ENCODE measurements at places on chromosomes 16 and 17.

GRCh38 chr16:52591471-52591870 is 44.5 kb upstream of the TOX3 start:
- ATAC-seq: no peak
- H3K27me3 ChIP-seq: no peaks in the 10 kb centered on the region
- H3K36me3 ChIP-seq: no peaks in the 10 kb centered on the region

DNA sequence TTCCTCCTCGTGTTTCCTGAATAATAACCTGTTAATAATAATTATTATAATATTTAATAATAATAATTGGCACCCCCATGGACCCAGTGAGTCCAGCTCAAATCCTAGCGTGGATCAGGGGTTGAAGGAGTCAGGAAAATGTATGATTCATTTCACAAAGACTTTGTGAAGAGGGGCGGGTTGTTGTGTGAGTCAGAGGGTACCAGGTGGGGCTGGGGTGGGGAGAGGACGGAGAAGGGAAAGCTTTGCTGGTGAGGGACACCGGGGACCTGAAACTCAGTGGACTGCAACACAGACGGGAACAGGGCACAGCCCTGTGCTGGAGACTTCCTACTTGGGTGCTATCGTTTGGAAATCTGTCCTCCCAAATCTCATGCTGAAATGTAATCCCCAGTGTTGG is 3.1 kb upstream of the ADORA2B start:
- H3K36me3 ChIP-seq: no peaks in the 10 kb centered on the region
- peaks cover 34% of the 10 kb centered on the region for H3K27me3 ChIP-seq
- H3K4me1 ChIP-seq: peaks cover 17% of the 10 kb centered on the region
- no peak for ATAC-seq

GRCh38 chr16:77721752-77722308 is 484 bp upstream of the NUDT7 start:
- ATAC-seq: peak; percentile 43
- H3K27ac ChIP-seq: peak overlapping the region; percentile 83
- H3K36me3 ChIP-seq: peaks cover 6% of the 10 kb centered on the region
- H3K4me3 ChIP-seq: peak overlapping the region; percentile 93
- no peaks in the 10 kb centered on the region for H3K27me3 ChIP-seq
- H3K4me1 ChIP-seq: peaks cover 16% of the 10 kb centered on the region

- no peaks in the 10 kb centered on the region for H3K27me3 ChIP-seq
- ATAC-seq: no peak
- peaks cover 16% of the 10 kb centered on the region for H3K4me1 ChIP-seq
- peaks cover 55% of the 10 kb centered on the region for H3K36me3 ChIP-seq
- no peak overlapping the region for H3K4me3 ChIP-seq
These were observed 143.2 kb downstream of the PHKB start for GRCh38 chr16:47604306-47604705.

GRCh38 chr16:30534368-30535105 is at the start of gene ZNF747:
Gene ZNF747 (minus strand): TSS chr16:30534858. CDS start chr16:30534679, 179 bp downstream.
- H3K27me3 ChIP-seq: no peaks in the 10 kb centered on the region
- peaks cover 38% of the 10 kb centered on the region for H3K4me1 ChIP-seq
- peak within 1 kb of the TSS; percentile 95 for H3K27ac ChIP-seq
- peak; percentile 91 for ATAC-seq
- peaks cover 14% of the 10 kb centered on the region for H3K36me3 ChIP-seq

DNA sequence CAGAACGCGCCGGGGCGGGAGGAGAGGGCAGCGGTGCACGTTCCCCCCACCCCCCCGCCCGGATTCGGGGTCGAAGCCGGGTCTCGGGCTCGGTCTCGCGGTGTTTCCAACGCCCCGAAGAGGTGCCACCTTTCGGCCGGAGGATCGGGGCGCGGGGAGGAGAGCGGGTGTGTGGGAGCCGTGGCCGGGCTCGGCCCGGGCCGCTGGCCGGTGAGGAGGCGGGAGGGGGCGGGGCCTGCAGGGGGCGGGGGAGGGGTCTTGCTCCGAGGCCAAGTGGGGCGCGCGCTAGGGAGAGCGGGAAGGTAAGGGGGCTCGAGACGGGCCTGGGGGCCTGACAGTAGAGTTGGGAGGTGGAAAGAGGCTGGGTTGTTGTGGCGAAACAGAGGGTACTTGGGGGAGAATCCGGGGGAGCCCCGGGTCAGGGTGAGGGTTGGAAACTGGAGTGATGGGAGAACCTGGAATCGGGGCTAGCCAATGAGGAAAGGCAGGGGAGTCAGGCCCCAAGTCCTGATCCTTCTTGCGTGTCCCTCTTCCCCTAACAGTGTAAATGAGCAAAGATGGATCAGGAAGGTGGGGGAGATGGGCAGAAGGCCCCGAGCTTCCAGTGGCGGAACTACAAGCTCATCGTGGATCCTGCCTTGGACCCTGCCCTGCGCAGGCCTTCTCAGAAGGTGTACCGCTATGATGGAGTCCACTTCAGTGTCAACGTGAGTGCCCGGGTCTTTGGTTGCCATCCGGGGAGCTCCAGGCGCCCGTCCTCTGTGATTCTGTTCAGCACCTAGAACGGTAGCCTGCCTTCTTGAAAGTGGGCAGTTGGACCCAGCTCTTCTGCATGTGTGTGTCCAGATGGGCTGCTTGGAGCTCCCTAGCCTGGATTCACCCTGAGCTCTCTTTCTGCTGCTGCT is 873 bp downstream of the SETD1A start:
- H3K4me1 ChIP-seq: peaks cover 39% of the 10 kb centered on the region
- H3K27me3 ChIP-seq: no peaks in the 10 kb centered on the region
- H3K27ac ChIP-seq: peak overlapping the region; percentile 98

- ATAC-seq: no peak
- H3K36me3 ChIP-seq: peaks cover 53% of the 10 kb centered on the region
- H3K4me3 ChIP-seq: no peak overlapping the region
- H3K27me3 ChIP-seq: no peaks in the 10 kb centered on the region
- H3K27ac ChIP-seq: no peak overlapping the region
- peaks cover 13% of the 10 kb centered on the region for H3K4me1 ChIP-seq
These were observed 11.6 kb downstream of the PALB2 start for GRCh38 chr16:23629516-23629915.

GRCh38 chr17:77726549-77727006 is 231.9 kb upstream of the TNRC6C start:
- H3K27me3 ChIP-seq: peaks cover 67% of the 10 kb centered on the region
- H3K27ac ChIP-seq: no peak overlapping the region
- ATAC-seq: no peak

- peaks cover 18% of the 10 kb centered on the region for H3K4me1 ChIP-seq
- H3K4me3 ChIP-seq: no peak overlapping the region
- no peak overlapping the region for H3K27ac ChIP-seq
- no peaks in the 10 kb centered on the region for H3K27me3 ChIP-seq
- H3K36me3 ChIP-seq: peaks cover 59% of the 10 kb centered on the region
These were observed 36.6 kb downstream of the CYLD start for GRCh38 chr16:50778284-50779163.

GRCh38 chr17:65583921-65584603 is 22.6 kb upstream of the AXIN2 start:
- no peak overlapping the region for H3K27ac ChIP-seq
- H3K27me3 ChIP-seq: no peaks in the 10 kb centered on the region
- H3K36me3 ChIP-seq: no peaks in the 10 kb centered on the region
- ATAC-seq: no peak
- H3K4me3 ChIP-seq: no peak overlapping the region

GRCh38 chr16:8950580-8951077 is 13.1 kb downstream of the USP7 start:
- no peaks in the 10 kb centered on the region for H3K27me3 ChIP-seq
- peaks cover 78% of the 10 kb centered on the region for H3K4me1 ChIP-seq
- H3K27ac ChIP-seq: no peak overlapping the region
- peaks cover 5% of the 10 kb centered on the region for H3K36me3 ChIP-seq

- H3K36me3 ChIP-seq: no peaks in the 10 kb centered on the region
- H3K4me1 ChIP-seq: peaks cover 58% of the 10 kb centered on the region
- peak within 1 kb of the TSS; percentile 77 for H3K27ac ChIP-seq
- ATAC-seq: peak; percentile 83
These were observed at the start of gene RAB37 for GRCh38 chr17:74736513-74737298. Gene RAB37 (plus strand): TSS chr17:74737256. CDS start chr17:74737273, 17 bp downstream.

DNA sequence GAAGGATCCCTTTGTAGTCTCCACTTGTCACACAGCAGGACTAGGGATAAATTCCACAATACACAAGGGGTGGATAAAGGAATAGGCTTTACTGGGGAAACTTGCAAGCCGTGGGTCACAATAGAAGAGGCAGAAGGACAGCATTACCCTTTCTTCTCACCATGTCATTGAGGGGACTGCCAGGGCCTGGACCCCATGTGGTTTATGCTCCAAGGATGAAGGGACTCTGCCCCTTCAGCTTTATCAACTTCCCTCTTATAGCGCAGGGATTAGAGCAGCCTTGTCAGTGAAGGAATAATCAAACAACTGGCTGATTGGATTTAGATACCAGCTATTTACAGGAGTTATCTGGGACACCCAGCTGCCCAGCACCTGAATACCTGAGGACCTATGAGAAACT is 89.8 kb downstream of the HS3ST2 start:
- peaks cover 25% of the 10 kb centered on the region for H3K27me3 ChIP-seq
- ATAC-seq: no peak
- H3K4me3 ChIP-seq: no peak overlapping the region
- no peaks in the 10 kb centered on the region for H3K36me3 ChIP-seq

DNA sequence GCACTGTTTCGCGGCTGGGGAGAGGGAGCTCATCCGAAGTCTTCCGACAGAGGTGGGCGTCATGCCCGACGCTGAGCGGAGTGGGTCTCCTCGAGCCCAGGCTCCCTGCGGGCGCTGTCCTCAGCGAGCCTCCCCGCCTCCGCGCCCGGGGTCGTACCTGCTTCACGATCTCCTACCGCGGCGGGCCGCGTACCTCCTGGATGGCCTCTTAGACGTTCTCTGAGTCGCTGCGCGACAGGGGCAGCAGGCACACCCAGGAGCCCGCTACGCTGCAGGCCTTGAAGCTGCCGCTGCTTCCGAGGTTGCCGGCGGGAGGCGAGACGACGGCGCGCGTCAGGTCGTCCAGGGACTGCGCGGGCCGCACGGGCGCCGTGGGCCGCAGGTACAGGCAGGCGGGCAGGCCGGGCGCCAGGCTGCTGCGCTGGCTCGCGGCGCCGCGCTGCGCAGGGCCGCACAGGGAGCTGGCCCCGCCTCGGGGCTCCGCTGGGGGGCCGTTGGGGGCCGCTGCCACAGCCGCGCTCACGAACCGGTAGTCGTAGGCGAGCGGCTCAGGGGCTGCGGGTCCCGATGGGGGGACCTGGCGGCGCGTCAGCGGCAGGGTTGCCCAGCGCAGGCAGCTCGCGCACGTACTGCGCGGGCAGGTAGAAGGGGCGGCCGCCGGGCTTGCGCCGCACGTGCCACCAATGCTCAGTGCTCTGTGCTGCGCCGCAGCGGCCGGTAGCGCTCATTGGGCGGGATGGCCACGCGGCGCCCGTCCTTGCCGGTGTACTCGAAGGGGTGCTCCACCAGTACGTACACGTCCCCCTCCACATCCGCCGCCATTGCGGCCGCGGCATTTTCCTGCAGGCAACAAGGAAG is 116.4 kb upstream of the SMURF2 start:
- peak overlapping the region; percentile 44 for H3K27ac ChIP-seq
- no peaks in the 10 kb centered on the region for H3K36me3 ChIP-seq
- peaks cover 57% of the 10 kb centered on the region for H3K4me1 ChIP-seq
- peak overlapping the region; percentile 81 for H3K4me3 ChIP-seq
- ATAC-seq: peak; percentile 17

GRCh38 chr16:86584726-86585721 is 6.7 kb downstream of the FOXL1 start:
- H3K27ac ChIP-seq: no peak overlapping the region
- no peaks in the 10 kb centered on the region for H3K36me3 ChIP-seq
- H3K4me3 ChIP-seq: no peak overlapping the region
- H3K27me3 ChIP-seq: peaks cover 22% of the 10 kb centered on the region
- no peak for ATAC-seq
- H3K4me1 ChIP-seq: no peaks in the 10 kb centered on the region

DNA sequence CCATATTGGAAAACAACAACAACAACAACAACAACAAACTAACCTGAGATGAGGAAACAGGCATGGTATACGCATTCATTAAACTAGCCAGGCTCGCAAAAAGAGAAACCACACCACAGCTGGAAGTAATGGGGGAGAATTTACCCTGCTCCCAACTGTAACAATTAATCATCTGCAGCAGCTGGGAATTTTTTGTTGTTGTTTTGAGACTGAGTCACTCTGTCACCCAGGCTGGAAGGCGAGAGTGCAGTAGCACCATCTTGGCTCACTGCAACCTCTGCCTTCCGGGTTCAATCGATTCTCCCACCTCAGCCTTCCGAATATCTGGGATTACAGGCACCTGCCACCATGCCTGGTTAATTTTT is 16.3 kb downstream of the PRPSAP1 start:
- H3K36me3 ChIP-seq: peaks cover 21% of the 10 kb centered on the region
- no peak for ATAC-seq
- no peak overlapping the region for H3K27ac ChIP-seq
- H3K27me3 ChIP-seq: no peaks in the 10 kb centered on the region
- no peak overlapping the region for H3K4me3 ChIP-seq
- H3K4me1 ChIP-seq: no peaks in the 10 kb centered on the region

DNA sequence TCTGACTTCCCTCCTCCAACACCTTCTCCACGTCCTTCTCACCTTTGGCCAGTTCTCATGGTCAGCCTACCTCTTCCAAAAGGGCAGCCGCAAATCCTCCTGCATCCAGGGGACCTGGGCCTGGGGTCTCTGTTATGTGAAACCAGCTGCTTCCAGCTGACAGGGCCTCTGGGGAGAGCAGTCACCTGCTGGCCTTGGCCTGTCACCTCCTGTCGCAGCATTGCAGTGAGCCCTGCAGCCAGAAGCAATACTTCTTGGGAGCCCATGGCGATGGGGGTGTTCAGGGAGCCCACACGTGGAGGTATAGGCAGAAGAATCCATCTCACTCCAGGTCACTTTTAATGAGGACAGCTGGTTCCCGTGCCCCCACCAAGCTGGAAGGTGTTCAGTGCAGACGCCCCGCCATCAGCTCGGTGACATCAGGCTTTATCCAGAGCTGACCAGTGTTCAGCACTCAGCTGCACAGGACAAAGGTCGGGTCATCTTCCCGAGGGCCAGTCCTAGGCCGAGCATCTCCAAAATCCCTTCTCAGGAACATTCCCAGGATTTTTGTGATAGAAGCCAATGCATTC is 1.7 kb upstream of the SLC47A2 start:
- ATAC-seq: no peak
- peaks cover 5% of the 10 kb centered on the region for H3K4me1 ChIP-seq
- H3K27me3 ChIP-seq: peaks cover 9% of the 10 kb centered on the region
- no peak overlapping the region for H3K4me3 ChIP-seq
- no peaks in the 10 kb centered on the region for H3K36me3 ChIP-seq
- no peak overlapping the region for H3K27ac ChIP-seq

DNA sequence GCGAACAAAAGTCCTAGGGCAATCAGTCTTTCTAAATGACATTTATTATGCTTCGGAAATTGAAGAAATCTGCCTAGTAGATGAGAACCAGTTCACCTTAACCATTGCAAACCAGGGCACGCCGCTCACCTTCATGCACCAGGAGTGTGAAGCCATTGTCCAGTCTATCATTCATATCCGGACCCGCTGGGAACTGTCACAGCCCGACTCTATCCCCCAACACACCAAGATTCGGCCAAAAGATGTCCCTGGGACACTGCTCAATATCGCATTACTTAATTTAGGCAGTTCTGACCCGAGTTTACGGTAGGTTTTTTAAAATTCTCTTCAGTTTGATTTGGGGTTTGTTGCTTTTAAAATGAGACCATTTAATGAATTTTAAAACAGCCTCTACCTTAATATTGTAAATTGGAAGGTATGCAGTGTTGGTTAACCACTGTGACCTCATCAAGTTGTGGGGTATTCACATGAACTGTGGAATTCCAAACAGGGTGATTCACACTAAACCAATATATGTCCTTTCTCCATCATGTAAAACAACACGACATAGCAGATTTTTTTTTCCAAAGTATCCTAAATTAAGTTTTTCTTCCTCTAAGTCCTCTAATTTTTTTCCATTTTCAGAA is 6.2 kb upstream of the EVI2A start:
- H3K36me3 ChIP-seq: peaks cover 25% of the 10 kb centered on the region
- H3K27me3 ChIP-seq: no peaks in the 10 kb centered on the region
- peaks cover 12% of the 10 kb centered on the region for H3K4me1 ChIP-seq
- no peak for ATAC-seq
- no peak overlapping the region for H3K4me3 ChIP-seq

Measured in stimulated activated memory B cell treated with anti-CD40 and anti-IgM and Interleukin-4, amounts not matched to agents 10 μg/mL and 1 μg/mL and 100 μg/mL, for 72 hours (primary cell).